ENCODE measurements at places on chromosomes 5 and 9.

GRCh38 chr5:78755822-78756429 is 107.4 kb upstream of the LHFPL2 start:
- H3K36me3 ChIP-seq, result no peaks in the 10 kb centered on the region
- DNase-seq, result no peak
- H3K27me3 ChIP-seq, result no peaks in the 10 kb centered on the region
- H3K27ac ChIP-seq, result no peak overlapping the region
- no peak overlapping the region for H3K4me3 ChIP-seq
- H3K4me1 ChIP-seq, result no peaks in the 10 kb centered on the region

GRCh38 chr9:36401164-36401740 is 1.2 kb upstream of the RNF38 start:
- no peak for DNase-seq
- H3K36me3 ChIP-seq, result no peaks in the 10 kb centered on the region
- H3K4me1 ChIP-seq, result peaks cover 31% of the 10 kb centered on the region
- peak overlapping the region; percentile 93 for H3K27ac ChIP-seq

GRCh38 chr5:76790632-76791290 is 28.1 kb upstream of the F2RL1 start:
- peak overlapping the region; percentile 67 for H3K27ac ChIP-seq
- H3K4me1 ChIP-seq, result peaks cover 24% of the 10 kb centered on the region
- no peak overlapping the region for H3K4me3 ChIP-seq
- peak; percentile 5 for DNase-seq
- no peaks in the 10 kb centered on the region for H3K36me3 ChIP-seq
- no peaks in the 10 kb centered on the region for H3K27me3 ChIP-seq

GRCh38 chr5:125401724-125402622 is 655.5 kb upstream of the ZNF608 start:
- no peaks in the 10 kb centered on the region for H3K4me1 ChIP-seq
- no peaks in the 10 kb centered on the region for H3K27me3 ChIP-seq
- H3K4me3 ChIP-seq, result no peak overlapping the region
- H3K27ac ChIP-seq, result no peak overlapping the region
- no peak for DNase-seq
- no peaks in the 10 kb centered on the region for H3K36me3 ChIP-seq

GRCh38 chr5:138719811-138720210 is 33.4 kb upstream of the CTNNA1 start:
- DNase-seq, result no peak
- H3K4me1 ChIP-seq, result peaks cover 2% of the 10 kb centered on the region
- no peak overlapping the region for H3K4me3 ChIP-seq
- no peak overlapping the region for H3K27ac ChIP-seq

GRCh38 chr5:35197351-35197750 is 32.9 kb downstream of the PRLR start:
- no peak for DNase-seq
- H3K4me1 ChIP-seq, result peaks cover 14% of the 10 kb centered on the region
- no peak overlapping the region for H3K27ac ChIP-seq
- H3K4me3 ChIP-seq, result no peak overlapping the region

DNA sequence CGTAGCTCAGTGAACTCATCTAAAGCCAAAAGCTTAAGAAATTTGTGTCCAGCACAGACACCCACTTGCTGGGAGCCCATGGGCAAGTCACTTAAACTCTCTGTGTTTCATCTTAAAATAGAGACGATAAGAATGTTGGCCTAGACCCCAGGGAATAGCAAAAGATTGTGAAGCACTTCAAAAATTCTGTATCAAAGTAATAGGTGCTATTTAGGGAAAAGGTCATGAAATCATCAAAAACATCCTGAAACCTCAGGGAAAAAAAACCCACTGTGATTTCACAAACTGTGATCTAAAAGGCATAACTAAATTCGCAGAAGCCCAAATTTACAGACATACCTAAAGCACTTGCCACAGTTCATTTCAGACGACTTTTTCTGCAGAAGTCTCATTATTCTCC is 278.3 kb downstream of the NR2F1-AS1 start:
- no peaks in the 10 kb centered on the region for H3K36me3 ChIP-seq
- DNase-seq, result no peak
- no peak overlapping the region for H3K27ac ChIP-seq
- no peaks in the 10 kb centered on the region for H3K4me1 ChIP-seq

- H3K4me1 ChIP-seq, result no peaks in the 10 kb centered on the region
- no peaks in the 10 kb centered on the region for H3K27me3 ChIP-seq
- H3K4me3 ChIP-seq, result no peak overlapping the region
- H3K27ac ChIP-seq, result no peak overlapping the region
- DNase-seq, result no peak
Observed at GRCh38 chr5:40521108-40521785, 158.5 kb upstream of the PTGER4 start.

GRCh38 chr5:114118511-114118910 is 243.4 kb upstream of the KCNN2 start:
- H3K27me3 ChIP-seq, result no peaks in the 10 kb centered on the region
- H3K4me3 ChIP-seq, result no peak overlapping the region
- no peak overlapping the region for H3K27ac ChIP-seq
- DNase-seq, result no peak
- H3K36me3 ChIP-seq, result no peaks in the 10 kb centered on the region

GRCh38 chr9:134384811-134385479 is 58.7 kb downstream of the RXRA start:
- H3K27me3 ChIP-seq, result no peaks in the 10 kb centered on the region
- H3K27ac ChIP-seq, result no peak overlapping the region
- no peak for DNase-seq
- peaks cover 80% of the 10 kb centered on the region for H3K4me1 ChIP-seq

- no peak overlapping the region for H3K27ac ChIP-seq
- no peak for DNase-seq
- no peaks in the 10 kb centered on the region for H3K4me1 ChIP-seq
- no peaks in the 10 kb centered on the region for H3K27me3 ChIP-seq
- H3K36me3 ChIP-seq, result no peaks in the 10 kb centered on the region
Observed at GRCh38 chr9:5186416-5187169, 1.2 kb upstream of the INSL6 start.

GRCh38 chr9:123929177-123929869 is 603 bp downstream of the DENND1A start:
- no peaks in the 10 kb centered on the region for H3K27me3 ChIP-seq
- H3K4me1 ChIP-seq, result peaks cover 6% of the 10 kb centered on the region
- peak overlapping the region; percentile 88 for H3K4me3 ChIP-seq
- no peaks in the 10 kb centered on the region for H3K36me3 ChIP-seq
- DNase-seq, result no peak

DNA sequence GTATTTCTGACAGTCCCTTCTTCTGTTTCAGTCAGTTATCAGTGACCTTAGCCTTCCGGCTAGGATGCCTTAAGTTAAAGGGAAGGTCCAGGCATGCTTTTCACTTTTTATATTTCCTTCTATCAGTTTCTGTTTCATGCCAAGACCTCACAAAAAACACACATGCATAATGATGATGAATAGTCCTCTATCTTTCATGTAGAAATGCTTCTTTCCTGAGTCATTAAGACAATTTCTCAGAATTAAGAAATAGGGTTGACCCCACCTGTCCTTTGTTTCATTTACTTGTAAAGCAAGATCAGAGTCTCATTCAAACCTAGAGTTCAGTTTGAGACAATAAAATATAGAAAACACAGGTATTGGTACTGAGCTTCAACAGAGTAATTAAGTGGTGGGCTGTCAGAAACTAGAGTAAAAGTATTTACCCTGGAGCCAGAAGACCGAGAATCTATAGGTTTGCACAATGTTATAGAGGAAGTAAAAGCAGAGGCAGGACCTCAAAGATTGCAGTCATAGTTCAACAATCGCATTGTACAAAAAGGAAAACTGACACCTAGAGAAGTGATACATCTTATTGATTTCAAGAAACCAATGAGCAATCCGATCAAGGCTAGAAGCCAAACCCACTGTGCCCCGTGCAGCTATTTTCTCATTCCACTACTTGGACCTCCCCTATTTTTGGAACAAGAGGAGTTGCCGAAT is 118.7 kb upstream of the PUM3 start:
- DNase-seq, result no peak
- H3K4me3 ChIP-seq, result no peak overlapping the region
- no peaks in the 10 kb centered on the region for H3K36me3 ChIP-seq

GRCh38 chr9:69188975-69189374 is 14.9 kb downstream of the TJP2 start:
- peaks cover 71% of the 10 kb centered on the region for H3K4me1 ChIP-seq
- no peaks in the 10 kb centered on the region for H3K36me3 ChIP-seq
- peak overlapping the region; percentile 39 for H3K27ac ChIP-seq
- no peak overlapping the region for H3K4me3 ChIP-seq
- H3K27me3 ChIP-seq, result no peaks in the 10 kb centered on the region
- DNase-seq, result no peak

GRCh38 chr5:165232509-165233028 is 1727.2 kb downstream of the MAT2B start:
- H3K27ac ChIP-seq, result no peak overlapping the region
- no peak overlapping the region for H3K4me3 ChIP-seq
- H3K27me3 ChIP-seq, result no peaks in the 10 kb centered on the region

GRCh38 chr5:94196953-94197352 is 421.5 kb downstream of the KIAA0825 start:
- DNase-seq, result no peak
- H3K27ac ChIP-seq, result no peak overlapping the region
- no peaks in the 10 kb centered on the region for H3K4me1 ChIP-seq
- no peaks in the 10 kb centered on the region for H3K36me3 ChIP-seq
- H3K27me3 ChIP-seq, result no peaks in the 10 kb centered on the region

- peak overlapping the region; percentile 31 for H3K27ac ChIP-seq
- no peaks in the 10 kb centered on the region for H3K36me3 ChIP-seq
- peaks cover 38% of the 10 kb centered on the region for H3K4me1 ChIP-seq
- no peak for DNase-seq
- H3K27me3 ChIP-seq, result no peaks in the 10 kb centered on the region
Observed at GRCh38 chr5:96968074-96968473, 32.2 kb downstream of the LNPEP start.

DNA sequence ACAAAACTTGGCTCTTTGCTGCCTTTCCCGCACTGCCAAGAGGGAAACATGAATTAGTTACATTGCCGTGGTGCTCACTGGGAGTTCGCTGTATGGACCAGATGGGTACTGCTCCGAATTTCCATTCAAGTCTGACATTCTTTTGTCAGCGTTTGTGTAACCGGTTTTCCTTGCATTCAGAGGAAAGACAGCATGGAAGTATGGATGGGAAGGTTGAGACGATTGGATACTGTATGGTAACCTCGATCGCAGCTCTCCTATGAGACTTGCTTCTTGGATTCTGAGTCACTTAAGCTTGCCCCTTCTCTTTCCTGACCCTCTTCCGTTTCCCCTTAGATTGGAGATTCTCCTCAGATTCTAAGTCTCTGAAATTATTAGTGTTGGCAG is 625 bp upstream of the UBLCP1 start:
- H3K4me1 ChIP-seq, result peaks cover 5% of the 10 kb centered on the region
- no peaks in the 10 kb centered on the region for H3K36me3 ChIP-seq
- H3K27me3 ChIP-seq, result no peaks in the 10 kb centered on the region
- H3K4me3 ChIP-seq, result peak overlapping the region; percentile 86
- no peak for DNase-seq

- peaks cover 13% of the 10 kb centered on the region for H3K36me3 ChIP-seq
- peaks cover 29% of the 10 kb centered on the region for H3K4me1 ChIP-seq
- H3K4me3 ChIP-seq, result no peak overlapping the region
- H3K27ac ChIP-seq, result peak overlapping the region; percentile 94
- no peak for DNase-seq
Observed at GRCh38 chr5:172943283-172943841, 15.9 kb upstream of the RPL26L1 start.

DNA sequence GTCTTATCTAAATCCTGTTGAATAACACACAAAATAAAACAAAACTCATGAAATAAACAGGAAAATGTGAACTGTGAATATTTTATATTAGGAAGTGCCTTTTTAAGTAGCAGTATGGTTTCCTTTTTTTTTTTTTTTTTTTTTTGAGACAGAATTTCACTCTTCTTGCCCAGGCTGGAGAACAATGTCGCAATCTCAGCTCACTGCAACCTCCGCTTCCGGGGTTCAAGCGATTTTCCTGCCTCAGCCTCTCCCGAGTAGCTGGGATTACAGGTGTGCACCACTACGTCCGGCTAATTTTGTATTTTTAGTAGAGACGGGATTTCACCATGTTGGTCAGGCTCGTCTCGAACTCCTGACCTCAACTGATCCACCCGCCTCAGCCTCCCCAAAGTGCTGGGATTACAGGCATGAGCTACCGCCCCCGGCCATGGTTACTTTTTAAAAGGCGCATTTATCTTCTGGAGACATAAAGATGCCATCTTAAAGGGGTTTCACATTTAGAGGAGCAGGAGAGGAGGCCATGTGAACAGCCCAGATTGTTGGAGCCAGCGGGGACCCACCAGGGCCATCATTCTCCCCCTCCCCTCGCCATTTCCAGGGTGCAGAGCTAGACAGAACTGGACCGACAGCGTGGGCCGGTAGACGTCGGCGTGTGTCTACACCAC is 64.1 kb downstream of the ROR2 start:
- no peaks in the 10 kb centered on the region for H3K36me3 ChIP-seq
- H3K4me3 ChIP-seq, result no peak overlapping the region
- H3K27me3 ChIP-seq, result no peaks in the 10 kb centered on the region
- H3K27ac ChIP-seq, result no peak overlapping the region

DNA sequence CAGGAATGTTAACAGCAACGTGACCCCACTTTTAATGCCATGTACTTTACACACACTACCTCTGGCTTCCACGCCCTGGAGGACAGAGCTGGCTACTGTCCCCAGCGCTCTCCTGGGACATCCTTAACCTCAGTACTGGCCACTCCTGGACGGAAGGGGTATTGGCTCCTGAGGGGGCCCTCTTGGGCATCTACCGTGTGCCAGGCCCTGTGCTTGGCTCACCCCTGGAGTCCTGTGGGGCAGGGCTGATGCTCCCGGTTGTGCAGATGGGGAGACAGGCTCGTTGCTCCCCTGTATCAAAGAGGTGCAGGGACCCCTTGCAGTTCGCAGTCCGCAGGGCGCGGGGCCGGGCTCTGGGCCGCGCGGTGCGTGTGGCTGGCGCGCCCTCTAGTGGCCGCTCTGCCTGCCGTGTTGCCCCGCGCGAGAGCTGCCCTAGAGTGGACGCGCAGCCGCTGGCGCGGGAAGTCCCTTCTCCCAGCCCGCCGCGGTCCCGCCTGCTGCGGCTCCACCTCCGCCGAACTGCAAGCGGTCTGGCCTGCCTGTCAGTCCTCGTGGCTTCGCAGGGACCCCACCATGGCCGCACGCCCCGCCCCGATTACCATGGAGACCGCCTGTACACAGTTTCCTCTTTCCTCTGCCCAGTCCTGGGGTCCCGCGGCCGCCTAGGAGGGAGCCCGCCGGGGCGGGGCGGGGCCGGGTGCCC is at the start of gene WDR38:
TSS of gene WDR38 (plus strand) at position 632 of the 703 bp plus-strand sequence. CDS start 72 bp downstream, outside the sequence.
- peak within 1 kb of the TSS; percentile 78 for H3K4me3 ChIP-seq
- peak within 1 kb of the TSS; percentile 45 for H3K27ac ChIP-seq
- peaks cover 16% of the 10 kb centered on the region for H3K4me1 ChIP-seq
- H3K27me3 ChIP-seq, result no peaks in the 10 kb centered on the region
- DNase-seq, result no peak

- H3K27me3 ChIP-seq, result no peaks in the 10 kb centered on the region
- DNase-seq, result no peak
- H3K36me3 ChIP-seq, result no peaks in the 10 kb centered on the region
- peaks cover 16% of the 10 kb centered on the region for H3K4me1 ChIP-seq
Observed at GRCh38 chr9:110189559-110190320, 18.2 kb downstream of the C9orf152 start.

GRCh38 chr5:139222346-139222745 is 24.2 kb upstream of the SIL1 start:
- no peaks in the 10 kb centered on the region for H3K27me3 ChIP-seq
- H3K4me1 ChIP-seq, result no peaks in the 10 kb centered on the region
- H3K27ac ChIP-seq, result no peak overlapping the region
- DNase-seq, result no peak
- no peak overlapping the region for H3K4me3 ChIP-seq

- DNase-seq, result no peak
- no peaks in the 10 kb centered on the region for H3K27me3 ChIP-seq
- H3K4me3 ChIP-seq, result no peak overlapping the region
- H3K4me1 ChIP-seq, result no peaks in the 10 kb centered on the region
Observed at GRCh38 chr5:151430731-151431130, 16.7 kb upstream of the SLC36A1 start.

Data from thoracic aorta (tissue), 2 donors.